ENCODE measurements at places on chromosomes 16 and 17.
A peak's percentile ranks its signal among the peaks of the same experiment; 100 is the strongest.

DNA sequence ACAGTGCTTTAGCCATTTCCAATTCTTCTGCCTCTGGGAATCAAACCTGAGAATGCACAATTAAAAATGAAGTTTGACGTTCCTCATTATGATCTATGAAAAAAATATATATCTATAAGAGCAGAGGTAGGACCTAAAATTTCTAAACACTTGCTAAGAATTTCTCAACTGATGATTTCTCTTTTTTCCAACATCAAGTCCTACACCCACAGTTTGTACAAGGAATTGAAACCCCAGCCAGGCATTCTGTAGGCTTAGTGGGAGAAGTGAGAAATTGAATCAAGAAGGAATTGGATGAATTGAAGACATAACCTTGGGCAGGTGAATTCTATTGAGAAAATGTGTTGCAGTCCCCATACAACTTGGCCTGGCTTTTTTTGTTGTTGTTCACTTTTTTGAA, 2.7 kb downstream of the CACNG3 start:
- no peak for DNase-seq

- DNase-seq, result no peak
Observed at GRCh38 chr16:71585318-71585703, 8.4 kb upstream of the TAT start.

DNA sequence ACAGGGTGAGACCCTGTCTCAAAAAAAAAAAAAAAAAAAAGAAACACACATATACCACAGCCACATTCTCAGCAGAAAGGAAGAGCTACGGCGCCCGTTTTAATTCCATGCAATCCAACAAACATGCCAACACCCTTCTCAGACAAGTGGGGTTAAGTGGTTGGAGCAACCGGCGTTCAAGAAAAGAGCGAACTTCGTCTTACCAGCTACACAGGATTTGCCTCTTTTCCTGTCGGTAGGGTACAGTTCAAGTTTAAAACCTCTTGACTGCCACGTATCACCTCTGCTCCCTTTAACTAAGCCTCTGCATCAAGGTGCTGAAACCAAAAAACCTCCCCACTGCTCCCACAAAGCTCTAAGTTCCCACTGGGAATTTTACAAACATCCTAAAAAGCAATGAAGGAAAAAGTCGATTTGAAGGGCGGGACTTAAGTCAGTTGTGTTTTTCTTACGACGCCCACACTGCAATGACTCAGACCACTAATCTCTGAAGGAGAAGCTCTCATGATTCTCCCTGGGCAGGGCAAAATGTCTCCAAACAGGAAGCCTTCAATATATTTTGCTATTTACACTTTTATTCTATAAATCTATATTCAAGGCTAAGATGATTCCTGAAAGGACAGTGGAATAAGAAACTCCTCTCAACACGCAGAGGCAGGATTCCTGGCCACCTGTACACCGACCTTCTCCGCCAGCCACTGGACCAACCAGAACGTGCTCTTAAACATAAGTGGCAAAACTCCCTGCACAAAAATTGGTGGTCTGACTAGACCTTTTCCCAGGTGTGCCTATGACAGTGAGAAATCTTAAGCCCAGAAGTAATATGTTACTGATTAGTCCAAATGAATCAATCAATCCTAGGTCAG, 18.8 kb downstream of the SRP68 start:
- DNase-seq, result peak; percentile 85

DNA sequence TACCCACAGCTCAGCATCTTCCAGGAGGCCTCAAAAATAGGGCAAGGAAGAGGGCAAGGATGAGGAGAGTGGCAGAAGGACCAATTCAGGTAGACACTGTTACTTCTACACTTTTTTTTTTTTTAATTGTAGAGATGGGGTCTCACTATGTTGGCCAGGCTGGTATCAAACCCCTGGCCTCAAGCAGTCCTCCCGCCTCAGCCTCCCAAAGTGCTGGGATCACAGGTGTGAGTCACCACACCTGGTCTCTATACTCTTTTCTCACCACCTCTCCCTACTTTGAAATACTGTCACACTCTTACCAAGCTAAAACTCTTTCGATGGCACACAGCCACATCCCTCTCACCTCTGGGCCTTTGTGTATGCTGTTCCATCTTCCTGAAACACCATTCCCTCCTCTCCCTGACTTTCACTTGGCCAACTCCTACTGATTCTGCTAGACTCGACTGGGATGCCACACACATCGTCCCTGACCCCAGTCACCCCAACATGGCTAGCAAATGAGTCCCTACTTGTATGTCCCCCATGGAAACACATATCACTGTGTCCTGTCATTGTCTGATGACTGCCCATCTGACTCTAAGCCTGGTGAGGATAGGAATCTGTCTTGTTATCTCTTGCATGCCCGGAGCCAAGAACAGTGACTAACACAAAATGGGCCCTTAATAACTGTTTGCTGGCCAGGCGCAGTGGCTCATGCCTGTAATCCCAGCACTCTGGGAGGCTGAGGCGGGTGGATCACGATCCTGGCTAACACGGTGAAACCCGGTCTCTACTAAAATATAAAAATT, 7.2 kb upstream of the SLC43A2 start:
- peak; percentile 66 for DNase-seq

DNA sequence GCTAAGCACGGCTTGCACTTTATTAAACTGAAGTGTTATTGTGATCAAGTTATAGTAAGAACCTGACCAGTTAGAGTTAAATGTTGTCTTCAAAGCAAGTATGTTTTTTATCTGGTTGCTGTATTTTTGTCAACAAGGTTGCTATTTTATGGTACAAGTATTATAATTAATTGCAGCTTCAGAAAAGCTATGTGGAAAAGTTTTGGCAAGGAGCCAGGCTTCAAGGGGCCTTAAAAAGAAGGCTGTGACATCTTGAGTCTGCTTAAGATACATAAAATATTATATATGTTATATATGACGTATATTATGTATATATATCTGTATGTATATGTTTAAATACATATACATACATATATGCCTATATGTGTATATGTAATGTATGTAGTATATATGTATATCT, 1461.2 kb upstream of the CDH8 start:
- no peak for DNase-seq

DNA sequence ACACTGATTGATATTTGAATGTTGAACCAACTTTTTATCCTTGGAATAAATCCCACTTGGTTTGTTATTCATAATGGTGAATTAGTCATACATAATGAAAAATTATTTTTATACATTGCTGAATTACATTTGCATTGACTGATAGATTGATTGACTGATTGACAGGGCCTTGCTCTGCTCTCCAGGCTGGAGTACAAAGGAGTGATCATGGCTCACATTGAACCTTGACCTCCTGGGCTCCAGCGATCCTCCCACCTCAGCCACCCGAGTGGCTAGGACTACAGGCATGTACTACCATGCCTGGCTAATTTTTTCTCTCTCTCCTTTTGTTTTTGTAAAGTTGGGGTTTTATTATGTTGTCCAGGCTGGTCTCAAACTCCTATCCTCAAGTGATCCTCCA, 97.8 kb downstream of the ARHGAP44 start:
- DNase-seq, result no peak

GRCh38 chr17:54971147-54971546, 2.6 kb downstream of the STXBP4 start:
- no peak for DNase-seq

- peak; percentile 97 for DNase-seq
Observed at GRCh38 chr16:84826558-84826941, 6.8 kb downstream of the CRISPLD2 start.

- peak; percentile 89 for DNase-seq
Observed at GRCh38 chr17:7750321-7750821, 32.8 kb downstream of the DNAH2 start.

- DNase-seq, result no peak
Observed at GRCh38 chr16:60304066-60304465, 1570.0 kb upstream of the GOT2 start.

- no peak for DNase-seq
Observed at GRCh38 chr17:39158623-39159022, 7.2 kb upstream of the PLXDC1 start.

DNA sequence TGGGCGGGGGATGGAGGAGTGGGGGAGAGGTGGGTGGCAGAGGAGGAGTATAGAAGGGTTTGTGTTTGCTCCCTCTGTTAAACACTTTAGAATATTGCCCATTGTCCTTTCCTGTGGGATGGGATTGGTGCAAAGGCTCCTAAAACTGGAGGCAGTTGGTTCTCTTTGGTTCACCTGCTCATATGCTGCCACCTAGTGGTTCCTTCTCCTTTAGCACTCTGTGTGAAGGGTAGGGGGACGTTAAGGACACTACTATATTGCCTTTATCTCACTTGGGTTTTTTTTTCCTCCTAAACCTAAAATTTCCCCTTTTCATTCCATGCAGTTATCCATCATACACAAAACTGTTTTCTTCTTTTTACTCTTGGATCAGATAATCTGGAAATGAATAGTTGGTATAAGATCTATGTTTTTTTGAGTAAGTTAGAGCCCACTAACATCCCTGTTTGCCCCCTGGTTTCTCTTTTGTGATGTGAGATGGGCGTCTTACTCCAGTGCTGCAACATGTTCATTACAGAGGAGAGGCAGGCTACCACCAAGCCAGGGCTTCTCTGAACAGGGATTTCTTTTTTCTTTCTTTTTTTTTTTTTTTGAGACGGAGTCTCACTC, 23.8 kb downstream of the SNX11 start:
- DNase-seq, result peak; percentile 53
